Stomach (tissue), 19 donors: ENCODE measurements at places on chromosomes 3 and 15. TPM values are rescaled to one million over a fixed set of nuclear protein-coding genes. Genes with fewer than 3 reads are reported as not detected.

Gene VGLL3
- 17.5 TPM for total RNA-seq

Gene TRANK1
- total RNA-seq = 13.5 TPM

Gene CCR1
- total RNA-seq = not detected

Gene PIERCE2
- not detected for total RNA-seq

Gene PLA2G4E
- total RNA-seq = not detected

Gene ISL2
- not detected for total RNA-seq

Gene PATL2
- total RNA-seq = 5.4 TPM

Gene HRH1
- 0.29 TPM for total RNA-seq

GRCh38 chr3:78666470-78666800, 1101.4 kb downstream of the ROBO1 start:
- peaks cover 4% of the 10 kb centered on the region for H3K36me3 ChIP-seq
- H3K4me1 ChIP-seq = no peaks in the 10 kb centered on the region
- no peak overlapping the region for H3K27ac ChIP-seq
- no peak for DNase-seq
- no peak overlapping the region for H3K4me3 ChIP-seq

DNA sequence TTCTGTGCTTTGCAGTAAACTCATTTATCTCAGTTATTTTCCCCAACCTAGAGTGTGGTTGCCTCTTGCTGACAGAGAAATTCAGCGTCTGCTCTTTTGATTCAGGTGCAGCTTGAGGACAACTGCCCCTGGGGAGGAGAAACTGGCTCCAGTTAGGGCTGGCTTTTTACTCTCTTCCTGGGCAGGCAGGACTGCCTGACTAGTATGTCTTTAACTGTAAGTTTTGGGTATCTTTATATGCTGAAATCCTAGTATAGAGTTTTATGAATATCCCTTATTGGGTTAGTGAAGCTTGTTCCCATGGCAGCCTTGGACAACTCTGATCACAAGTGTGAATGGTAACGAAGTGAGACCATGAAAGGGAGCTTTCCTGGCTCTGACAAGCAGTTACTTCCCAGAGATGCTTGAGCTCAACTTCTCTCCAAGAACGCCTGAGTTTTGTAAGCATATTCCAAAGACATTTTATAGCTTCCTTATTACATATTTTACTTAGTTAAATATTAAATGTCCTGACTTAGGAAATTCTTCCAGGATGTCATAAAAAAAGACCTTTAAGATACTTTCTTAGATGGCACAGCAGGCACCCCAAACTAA, 27.1 kb downstream of the CCNB2 start:
- no peaks in the 10 kb centered on the region for H3K27me3 ChIP-seq
- no peak overlapping the region for H3K4me3 ChIP-seq
- H3K4me1 ChIP-seq = no peaks in the 10 kb centered on the region
- peaks cover 50% of the 10 kb centered on the region for H3K36me3 ChIP-seq

- no peak overlapping the region for H3K27ac ChIP-seq
- H3K4me1 ChIP-seq = no peaks in the 10 kb centered on the region
- no peaks in the 10 kb centered on the region for H3K36me3 ChIP-seq
- no peak for DNase-seq
These were observed 229.2 kb upstream of the KCNH8 start for GRCh38 chr3:18919158-18919557.

DNA sequence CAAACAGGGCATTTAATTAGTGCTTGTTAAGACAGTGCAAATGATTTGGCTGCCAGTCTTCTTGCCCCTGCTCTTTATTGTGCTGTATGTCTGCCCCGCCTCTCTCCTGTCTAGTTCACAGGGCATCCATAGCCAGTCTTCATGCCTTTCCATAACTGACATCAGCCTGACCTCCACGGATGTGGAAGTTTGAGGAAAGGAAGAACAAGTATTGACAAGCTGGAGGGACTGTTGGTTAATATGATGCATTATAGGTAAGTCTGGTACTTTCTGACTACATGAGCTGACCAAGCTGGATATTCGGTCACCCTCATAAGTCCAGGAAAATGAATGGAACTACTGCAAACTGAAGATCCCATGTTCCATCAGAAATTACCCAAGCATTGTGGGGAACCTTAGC, 325.9 kb downstream of the TIGIT start:
- H3K27me3 ChIP-seq = no peaks in the 10 kb centered on the region
- DNase-seq = no peak
- no peaks in the 10 kb centered on the region for H3K36me3 ChIP-seq
- H3K4me3 ChIP-seq = no peak overlapping the region
- H3K27ac ChIP-seq = no peak overlapping the region

DNA sequence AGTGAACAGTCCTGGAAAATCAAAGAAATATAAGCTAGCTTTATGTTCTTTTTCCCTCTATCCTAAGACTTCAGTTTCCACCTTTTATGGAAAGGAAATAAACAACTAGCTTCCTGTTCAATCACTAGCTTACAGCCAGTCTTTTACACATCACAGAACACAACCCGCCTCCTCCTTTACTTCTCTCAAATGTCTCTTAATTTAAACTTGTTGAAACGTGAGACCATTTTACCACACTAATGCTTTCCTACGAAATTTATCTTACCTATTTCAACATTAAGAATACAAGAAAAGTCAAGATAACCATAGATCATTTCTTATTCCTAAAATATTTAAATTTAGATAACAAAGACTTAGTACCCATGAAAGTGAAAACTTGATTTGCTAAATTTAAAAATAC, 6.2 kb downstream of the PRTG start:
- H3K27ac ChIP-seq = no peak overlapping the region
- H3K27me3 ChIP-seq = no peaks in the 10 kb centered on the region
- no peak for DNase-seq
- no peaks in the 10 kb centered on the region for H3K4me1 ChIP-seq
- no peaks in the 10 kb centered on the region for H3K36me3 ChIP-seq
- no peak overlapping the region for H3K4me3 ChIP-seq

DNA sequence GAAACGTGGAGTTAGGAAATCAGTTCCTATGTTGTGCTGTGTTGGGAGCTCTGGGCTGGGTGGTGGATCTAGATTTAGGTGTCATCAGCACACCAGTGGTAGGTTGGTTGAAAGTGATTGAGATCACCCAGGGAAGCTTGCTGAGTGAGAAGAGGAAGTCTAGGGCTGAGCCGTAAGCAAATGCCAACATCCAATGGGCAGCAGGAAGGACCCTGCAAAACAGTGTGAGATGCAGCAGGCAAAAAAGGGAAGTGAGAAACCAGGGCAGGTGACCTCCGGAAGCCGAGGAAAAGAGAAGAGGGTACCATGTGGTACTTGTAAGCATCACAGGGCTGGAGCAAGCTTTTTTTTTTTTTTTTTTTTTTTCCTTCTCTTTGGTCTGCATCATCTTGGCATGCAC, 15.9 kb upstream of the COPG1 start:
- H3K27ac ChIP-seq = no peak overlapping the region
- H3K27me3 ChIP-seq = no peaks in the 10 kb centered on the region
- H3K36me3 ChIP-seq = no peaks in the 10 kb centered on the region
- peak; percentile 31 for DNase-seq
- H3K4me3 ChIP-seq = no peak overlapping the region

- peak overlapping the region; percentile 0 for H3K27ac ChIP-seq
- peaks cover 41% of the 10 kb centered on the region for H3K36me3 ChIP-seq
- H3K27me3 ChIP-seq = no peaks in the 10 kb centered on the region
- DNase-seq = no peak
These were observed 212.3 kb upstream of the BHLHE40 start for GRCh38 chr3:4766716-4767499.

DNA sequence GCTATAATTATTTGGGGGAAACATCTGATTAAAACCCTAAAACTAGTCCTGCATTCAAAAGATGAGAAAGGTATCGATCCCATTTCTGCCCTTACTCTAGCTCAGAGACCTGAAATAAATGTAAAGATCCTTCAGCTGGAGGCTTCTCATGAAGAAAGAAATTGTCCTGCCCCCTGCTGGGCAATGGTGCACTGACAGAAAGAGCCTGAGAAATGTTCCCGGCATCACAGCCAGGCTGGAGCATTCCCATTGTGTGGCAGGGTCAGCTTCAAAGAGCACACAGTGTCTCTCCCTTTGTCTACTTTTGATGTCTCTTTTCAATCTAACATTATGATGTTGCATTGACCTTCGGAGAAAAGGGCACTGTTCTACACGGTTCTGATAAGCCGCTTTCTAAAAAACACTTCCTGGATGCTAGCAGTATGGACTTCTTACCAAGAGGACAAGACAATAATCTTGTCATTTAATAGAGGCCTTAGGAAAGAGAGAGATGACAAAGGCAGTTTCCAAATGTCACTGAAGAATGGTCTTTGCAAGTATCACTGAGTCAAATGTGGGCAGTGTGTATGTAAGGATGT, 287.5 kb downstream of the MAGI1 start:
- H3K4me1 ChIP-seq = no peaks in the 10 kb centered on the region
- no peak overlapping the region for H3K4me3 ChIP-seq
- H3K27me3 ChIP-seq = no peaks in the 10 kb centered on the region
- H3K27ac ChIP-seq = no peak overlapping the region
- peak; percentile 65 for DNase-seq

DNA sequence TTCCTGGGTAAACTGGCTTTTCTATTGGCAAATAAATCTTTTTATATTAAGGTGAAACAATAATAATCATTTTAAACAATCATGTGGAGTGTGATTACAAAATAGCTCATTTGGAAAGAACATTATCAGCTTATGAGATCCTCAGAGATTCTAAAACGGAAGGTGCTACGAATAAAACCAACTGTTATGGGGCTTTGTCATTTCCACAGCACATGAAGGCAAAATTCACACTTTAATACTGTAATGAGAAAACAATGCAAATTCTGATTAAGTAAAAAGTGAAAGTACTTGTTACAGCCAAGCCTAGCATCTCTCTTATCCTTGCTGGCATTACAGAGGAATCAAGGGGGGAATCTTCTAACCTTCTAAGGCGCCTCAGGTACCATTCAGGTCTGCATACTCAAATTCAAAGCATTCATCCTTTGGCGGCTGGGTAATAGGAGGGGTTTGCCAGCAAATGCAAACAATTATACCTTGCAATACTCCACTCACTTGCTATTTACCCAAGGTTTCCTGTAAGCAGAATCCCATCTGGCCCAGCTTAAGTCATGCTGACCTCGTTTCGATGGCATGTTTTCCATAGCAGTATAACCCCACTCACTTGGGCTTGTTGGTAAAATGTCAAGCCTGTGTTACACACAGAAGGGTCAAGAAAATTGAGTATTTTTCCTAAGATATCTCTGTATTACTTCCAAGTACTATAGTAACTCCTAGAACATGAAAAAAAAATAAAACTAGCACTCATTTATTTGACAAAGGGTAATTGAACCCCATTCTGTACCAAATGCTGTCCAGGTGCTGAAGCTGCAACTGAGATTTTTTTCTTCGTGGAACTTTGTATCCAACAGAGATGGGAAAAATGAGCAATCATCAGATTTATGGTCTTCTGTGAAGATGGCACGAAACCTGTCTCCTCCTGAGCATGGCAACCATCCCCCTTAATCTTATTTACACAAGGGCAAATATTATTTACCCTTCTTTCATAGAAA, 183.7 kb upstream of the LMCD1 start:
- H3K4me1 ChIP-seq = no peaks in the 10 kb centered on the region
- H3K27me3 ChIP-seq = no peaks in the 10 kb centered on the region
- no peak overlapping the region for H3K4me3 ChIP-seq
- peak; percentile 52 for DNase-seq

GRCh38 chr3:136840252-136840651, 21.3 kb downstream of the SLC35G2 start:
- H3K4me1 ChIP-seq = no peaks in the 10 kb centered on the region
- no peak overlapping the region for H3K4me3 ChIP-seq
- no peak overlapping the region for H3K27ac ChIP-seq
- no peaks in the 10 kb centered on the region for H3K27me3 ChIP-seq
- no peak for DNase-seq

DNA sequence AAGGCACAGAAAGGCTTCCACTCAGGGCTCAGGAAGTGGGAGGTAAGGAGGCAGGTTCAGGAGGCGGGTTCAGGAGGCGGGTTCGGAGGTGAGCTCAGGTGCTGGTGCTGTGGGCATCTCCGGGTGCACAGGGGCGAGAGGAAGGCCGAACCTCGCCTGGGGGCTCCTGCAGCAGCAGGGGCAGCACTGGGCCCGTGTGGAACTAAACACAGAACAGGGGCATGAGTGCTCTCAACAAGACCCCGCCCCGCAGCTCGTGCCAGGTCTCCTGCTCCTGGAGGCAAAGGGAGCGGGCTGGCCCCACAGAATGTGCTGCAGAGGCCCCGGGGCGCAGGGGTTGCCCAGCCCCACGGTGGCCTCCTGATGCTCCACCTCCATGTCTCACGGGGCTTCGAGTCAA, 13.7 kb downstream of the ZDHHC19 start:
- no peak for DNase-seq
- H3K4me1 ChIP-seq = peaks cover 21% of the 10 kb centered on the region

GRCh38 chr3:31035681-31036080, 141.2 kb upstream of the GADL1 start:
- H3K27ac ChIP-seq = no peak overlapping the region
- no peaks in the 10 kb centered on the region for H3K27me3 ChIP-seq
- no peaks in the 10 kb centered on the region for H3K4me1 ChIP-seq
- H3K36me3 ChIP-seq = no peaks in the 10 kb centered on the region
- no peak overlapping the region for H3K4me3 ChIP-seq

DNA sequence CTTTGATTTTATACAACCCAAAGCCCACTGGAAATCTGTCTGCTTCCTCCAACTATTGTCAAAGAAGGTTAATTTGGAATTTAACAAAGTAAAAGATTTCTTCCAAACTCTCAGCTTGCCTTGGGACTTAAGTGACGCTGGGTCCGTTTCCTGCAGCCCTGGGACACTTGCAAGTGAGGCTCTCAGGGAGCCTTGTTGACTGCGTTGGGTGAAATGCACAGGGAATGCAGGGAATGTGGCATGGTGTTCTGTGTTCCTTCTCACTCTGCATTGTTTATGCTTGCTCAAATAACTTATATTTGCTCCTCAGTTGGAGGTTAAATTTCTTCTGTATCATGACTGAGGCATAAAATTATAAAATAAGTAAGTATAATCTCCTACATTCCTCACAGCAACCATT, 60.9 kb upstream of the TJP1 start:
- peak; percentile 25 for DNase-seq
- H3K36me3 ChIP-seq = no peaks in the 10 kb centered on the region
- H3K4me1 ChIP-seq = no peaks in the 10 kb centered on the region
- H3K27ac ChIP-seq = peak overlapping the region; percentile 31
- no peak overlapping the region for H3K4me3 ChIP-seq
- no peaks in the 10 kb centered on the region for H3K27me3 ChIP-seq

GRCh38 chr3:143497382-143497781, 350.9 kb downstream of the SLC9A9 start:
- H3K4me1 ChIP-seq = no peaks in the 10 kb centered on the region
- no peaks in the 10 kb centered on the region for H3K36me3 ChIP-seq
- no peak for DNase-seq
- no peak overlapping the region for H3K27ac ChIP-seq
- H3K27me3 ChIP-seq = no peaks in the 10 kb centered on the region

- H3K27me3 ChIP-seq = no peaks in the 10 kb centered on the region
- peaks cover 25% of the 10 kb centered on the region for H3K36me3 ChIP-seq
- no peak overlapping the region for H3K27ac ChIP-seq
- peaks cover 3% of the 10 kb centered on the region for H3K4me1 ChIP-seq
These were observed 8.0 kb downstream of the HDDC3 start for GRCh38 chr15:90924375-90924774.

- H3K4me3 ChIP-seq = no peak overlapping the region
- H3K27ac ChIP-seq = no peak overlapping the region
- H3K4me1 ChIP-seq = no peaks in the 10 kb centered on the region
These were observed 30.2 kb downstream of the IFT80 start for GRCh38 chr3:160368804-160369203.

- H3K36me3 ChIP-seq = peaks cover 17% of the 10 kb centered on the region
- DNase-seq = no peak
These were observed 46.0 kb upstream of the TSEN2 start for GRCh38 chr3:12438318-12438717.

GRCh38 chr15:93141371-93141794, 52.4 kb upstream of the RGMA start:
- no peaks in the 10 kb centered on the region for H3K27me3 ChIP-seq
- no peaks in the 10 kb centered on the region for H3K36me3 ChIP-seq
- no peak overlapping the region for H3K4me3 ChIP-seq
